T-helper 17 cell (primary cell): ENCODE measurements at places on chromosomes 12 and 14.

DNA sequence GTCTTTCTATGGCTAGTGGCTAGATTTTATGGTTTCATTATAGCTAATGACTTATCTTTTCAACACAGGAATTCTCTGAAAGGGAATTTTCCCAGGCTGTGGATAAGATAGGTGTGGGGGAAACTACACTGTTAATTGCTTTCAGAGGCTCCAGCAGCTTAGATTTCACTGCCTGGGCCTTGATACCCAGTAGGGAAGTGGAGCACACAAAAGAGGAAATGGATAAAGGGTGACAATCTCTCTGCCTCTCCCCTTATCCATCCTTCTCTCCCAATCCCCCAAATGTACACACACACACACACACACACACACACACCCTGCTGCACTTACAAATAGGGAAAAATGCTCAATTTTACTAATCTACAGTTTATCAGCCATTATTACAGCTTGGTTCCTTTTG lies 19.1 kb downstream of the SIX4 start:
- no peak for DNase-seq

GRCh38 chr12:47744778-47745436 lies 13.8 kb downstream of the RAPGEF3 start:
- DNase-seq: no peak

- no peak for DNase-seq
Observed at GRCh38 chr14:100747021-100747586, 20.4 kb downstream of the DLK1 start.

- no peak for DNase-seq
Observed at GRCh38 chr14:102560458-102561261, 31.8 kb upstream of the RCOR1 start.

- DNase-seq: no peak
Observed at GRCh38 chr12:6821591-6822425, at the start of gene GPR162. TSS of gene GPR162 (plus strand) at chr12:6821821. CDS start at chr12:6823899, 2,078 bp downstream.

- DNase-seq: no peak
Observed at GRCh38 chr14:89899291-89899690, 55.2 kb downstream of the EFCAB11 start.

- no peak for DNase-seq
Observed at GRCh38 chr12:19597167-19598026, 158.1 kb downstream of the AEBP2 start.

DNA sequence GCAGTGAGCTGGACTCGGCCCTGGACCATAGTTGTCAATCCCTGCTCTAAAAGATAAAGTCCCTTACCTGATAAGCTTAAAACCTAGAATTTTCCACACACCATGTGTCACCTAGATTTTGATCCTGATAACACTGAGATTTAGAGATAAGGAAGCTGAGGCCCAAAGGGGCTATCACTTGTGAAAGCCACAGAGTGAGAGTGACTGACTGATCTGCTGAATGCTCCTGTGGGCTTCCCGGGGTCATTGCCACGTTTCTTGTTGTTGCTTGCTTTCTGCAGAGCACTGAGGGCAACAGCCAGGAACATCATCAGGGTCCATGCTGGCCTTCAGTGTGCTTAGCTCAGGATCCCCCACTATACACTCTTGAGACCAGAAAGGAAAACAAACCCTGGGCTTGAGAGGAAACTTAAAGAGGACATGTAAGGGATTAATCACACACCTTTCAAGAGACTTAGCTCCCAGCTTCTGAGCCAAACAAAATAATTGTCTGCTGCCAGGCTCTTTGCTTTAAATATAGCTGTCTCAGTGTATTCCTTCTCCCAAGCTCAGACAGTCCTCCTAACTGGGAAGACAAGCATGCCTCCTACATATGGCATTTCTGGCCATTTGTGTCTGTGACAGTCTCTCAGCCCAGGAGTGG lies 82.6 kb upstream of the ARHGAP5 start:
- no peak for DNase-seq

DNA sequence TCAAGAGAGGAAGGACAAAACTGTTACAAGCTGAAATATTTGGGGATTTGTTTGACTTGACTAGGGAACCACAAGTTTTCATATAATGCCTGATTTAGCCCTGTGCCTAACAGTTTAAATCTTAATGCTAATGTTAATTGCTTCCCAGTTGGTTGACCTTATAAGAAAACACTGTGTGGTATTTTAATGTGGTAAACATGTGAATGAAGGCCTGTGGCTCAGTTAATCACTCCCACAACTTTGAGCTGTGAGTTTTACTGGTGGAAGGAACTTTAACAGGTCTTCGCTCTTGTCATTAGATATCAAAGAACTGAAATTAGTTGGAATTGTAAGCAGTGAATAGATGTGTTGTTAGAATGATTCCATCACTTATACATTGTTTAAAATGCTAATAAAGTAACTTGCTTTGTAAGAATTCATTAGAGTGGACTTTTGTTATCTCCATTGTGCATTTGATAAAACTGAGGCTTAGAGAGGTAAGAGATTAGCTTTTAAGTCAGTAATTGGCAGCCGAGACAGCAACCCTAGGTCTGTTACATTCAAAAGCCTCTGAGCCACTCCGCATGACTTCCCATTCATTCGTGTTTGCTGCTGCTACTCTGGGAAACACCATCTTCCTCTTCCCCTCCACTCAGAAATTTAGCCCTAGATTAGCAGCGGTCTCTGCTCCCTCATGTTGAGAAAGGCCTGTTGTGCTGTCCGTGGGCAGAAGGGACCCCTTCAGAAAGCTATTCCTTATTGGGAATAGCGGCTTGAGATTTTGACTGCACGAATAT lies 1.0 kb upstream of the TBK1 start:
- DNase-seq: no peak

GRCh38 chr12:132214891-132215290 lies 70.6 kb downstream of the NOC4L start:
- DNase-seq: no peak

DNA sequence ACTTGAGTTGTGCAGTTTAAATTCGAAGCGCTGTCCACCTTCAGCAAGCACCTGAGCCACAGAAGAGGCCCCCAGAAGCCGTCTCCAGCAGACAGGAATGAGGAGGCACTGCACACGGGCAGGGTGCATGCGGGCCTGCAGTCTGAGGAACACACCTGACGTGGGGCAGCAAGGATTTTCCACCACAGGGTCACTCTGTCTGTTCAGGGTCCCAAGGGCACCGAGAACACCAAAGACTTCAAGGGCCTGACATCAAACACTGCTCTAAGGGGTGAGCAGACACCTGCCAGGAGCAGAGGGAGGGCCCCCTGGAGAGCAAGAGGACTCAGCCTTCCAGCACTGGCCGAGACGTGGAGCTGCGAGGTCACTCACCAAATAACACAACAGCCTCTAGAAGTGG lies 99.7 kb upstream of the C14orf180 start:
- DNase-seq: no peak

DNA sequence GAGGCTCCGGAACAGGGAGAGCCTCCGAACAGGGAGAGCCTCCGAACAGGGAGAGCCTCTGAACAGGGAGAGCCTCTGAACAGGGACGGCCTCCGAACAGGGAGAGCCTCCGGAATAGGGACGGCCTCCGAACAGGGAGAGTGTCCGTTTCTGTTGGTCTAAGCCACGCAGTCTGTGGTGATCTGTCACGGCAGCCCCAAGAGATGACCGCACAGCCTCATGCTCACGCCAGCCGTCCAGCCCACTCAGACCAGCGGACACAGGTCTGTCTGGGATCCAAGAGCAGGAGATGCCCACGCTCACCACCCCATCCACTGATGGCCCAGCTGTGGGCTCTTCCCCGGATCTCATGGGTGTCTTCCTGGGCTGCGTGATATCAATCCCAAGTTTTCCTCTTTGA lies 33.3 kb downstream of the GALNT9 start:
- no peak for DNase-seq
